Myocyte (in vitro differentiated cells): ENCODE measurements at places on chromosomes 1 and 21.

- DNase-seq: no peak
Observed at GRCh38 chr1:42974767-42975437, 16.2 kb upstream of the SLC2A1 start.

- no peak for DNase-seq
Observed at GRCh38 chr1:184952428-184952827, 21.9 kb downstream of the NIBAN1 start.

DNA sequence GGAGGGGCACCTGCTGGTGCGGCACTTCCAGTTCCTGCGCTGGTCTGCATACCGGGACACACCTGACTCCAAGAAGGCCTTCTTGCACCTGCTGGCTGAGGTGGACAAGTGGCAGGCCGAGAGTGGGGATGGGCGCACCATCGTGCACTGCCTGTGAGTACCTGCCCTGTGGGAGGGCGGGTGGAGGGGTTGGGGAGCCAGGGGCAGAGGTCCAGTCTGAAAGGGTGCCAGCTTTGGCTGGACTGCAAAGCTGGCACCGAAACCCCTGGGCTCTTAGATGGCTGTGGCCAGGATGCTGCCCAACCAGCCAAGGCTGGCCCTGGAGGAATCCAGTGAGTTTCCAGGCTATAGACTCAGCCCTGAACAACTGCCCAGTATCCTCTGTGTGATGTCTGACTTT, 87.3 kb downstream of the PTPRU start:
- DNase-seq: no peak

DNA sequence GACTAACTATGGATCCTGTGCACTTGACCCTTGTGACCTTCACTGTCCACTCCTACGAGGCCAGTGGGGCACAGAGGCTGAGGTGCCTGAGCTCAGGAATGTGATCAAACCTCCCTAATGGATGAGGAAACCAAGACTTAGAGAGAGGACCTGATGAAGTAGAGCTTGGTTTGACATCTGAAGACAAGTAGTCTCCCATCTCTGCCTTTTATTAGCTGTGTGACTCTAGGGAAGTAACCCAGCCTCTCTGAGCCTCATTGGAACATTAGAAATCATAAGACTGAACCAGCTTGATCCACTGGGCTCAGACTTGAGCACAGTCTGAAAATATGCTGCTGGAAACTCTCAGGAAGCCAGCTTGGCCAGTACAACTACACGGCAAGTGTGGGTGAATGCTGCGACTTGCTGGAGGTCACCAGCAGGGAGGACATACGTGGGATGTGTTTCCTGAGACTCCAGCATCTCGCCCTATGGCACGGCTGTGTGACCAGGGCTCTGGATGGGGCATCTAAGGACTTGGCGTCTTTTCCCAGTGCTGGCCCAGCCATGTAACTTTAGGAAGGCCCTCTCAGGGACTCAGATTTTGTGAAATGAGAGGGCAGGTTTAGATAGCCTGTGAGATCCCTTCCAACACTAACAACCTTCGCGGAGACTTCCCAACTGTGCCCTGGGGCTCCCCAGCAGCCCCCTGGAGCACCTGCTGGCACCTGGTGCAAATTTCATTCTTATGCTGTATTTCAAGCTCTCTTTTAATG, 10.5 kb downstream of the CDCP2 start:
- DNase-seq: no peak

GRCh38 chr1:175887981-175888428, 144.6 kb upstream of the TNR start:
- DNase-seq: peak; percentile 31

DNA sequence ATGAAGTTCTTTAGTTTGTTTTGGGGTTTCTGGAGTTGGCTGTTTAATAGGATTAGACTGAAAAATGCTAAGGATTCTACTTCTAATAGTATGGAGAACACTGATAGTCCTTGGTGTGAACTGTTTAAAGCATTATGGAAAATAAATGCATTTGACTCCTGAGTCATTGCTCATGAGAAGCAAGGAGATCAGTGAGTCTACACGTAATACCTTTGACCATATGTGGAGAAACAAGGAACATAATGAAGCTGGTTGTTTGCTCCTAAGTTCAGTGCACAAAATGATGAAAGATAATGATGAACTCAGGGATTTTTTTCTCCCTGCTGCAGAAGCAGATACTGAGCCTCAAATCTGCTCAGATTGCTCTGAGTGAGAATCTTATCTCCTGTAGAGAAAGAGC, 158.9 kb upstream of the COL11A1 start:
- DNase-seq: no peak
